ENCODE measurements at places on chromosomes 3 and 15.

DNA sequence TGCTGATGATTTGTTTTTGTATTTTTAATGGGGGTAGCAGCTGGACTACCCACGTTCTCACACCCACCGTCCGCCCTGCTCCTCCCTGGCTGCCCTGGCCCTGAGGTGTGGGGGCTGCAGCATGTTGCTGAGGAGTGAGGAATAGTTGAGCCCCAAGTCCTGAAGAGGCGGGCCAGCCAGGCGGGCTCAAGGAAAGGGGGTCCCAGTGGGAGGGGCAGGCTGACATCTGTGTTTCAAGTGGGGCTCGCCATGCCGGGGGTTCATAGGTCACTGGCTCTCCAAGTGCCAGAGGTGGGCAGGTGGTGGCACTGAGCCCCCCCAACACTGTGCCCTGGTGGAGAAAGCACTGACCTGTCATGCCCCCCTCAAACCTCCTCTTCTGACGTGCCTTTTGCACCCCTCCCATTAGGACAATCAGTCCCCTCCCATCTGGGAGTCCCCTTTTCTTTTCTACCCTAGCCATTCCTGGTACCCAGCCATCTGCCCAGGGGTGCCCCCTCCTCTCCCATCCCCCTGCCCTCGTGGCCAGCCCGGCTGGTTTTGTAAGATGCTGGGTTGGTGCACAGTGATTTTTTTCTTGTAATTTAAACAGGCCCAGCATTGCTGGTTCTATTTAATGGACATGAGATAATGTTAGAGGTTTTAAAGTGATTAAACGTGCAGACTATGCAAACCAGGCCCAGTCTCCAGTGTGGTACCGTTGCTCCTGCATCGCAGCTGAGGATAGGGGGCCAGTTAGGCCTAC is 1.4 kb upstream of the FES start:
- no peak for DNase-seq

DNA sequence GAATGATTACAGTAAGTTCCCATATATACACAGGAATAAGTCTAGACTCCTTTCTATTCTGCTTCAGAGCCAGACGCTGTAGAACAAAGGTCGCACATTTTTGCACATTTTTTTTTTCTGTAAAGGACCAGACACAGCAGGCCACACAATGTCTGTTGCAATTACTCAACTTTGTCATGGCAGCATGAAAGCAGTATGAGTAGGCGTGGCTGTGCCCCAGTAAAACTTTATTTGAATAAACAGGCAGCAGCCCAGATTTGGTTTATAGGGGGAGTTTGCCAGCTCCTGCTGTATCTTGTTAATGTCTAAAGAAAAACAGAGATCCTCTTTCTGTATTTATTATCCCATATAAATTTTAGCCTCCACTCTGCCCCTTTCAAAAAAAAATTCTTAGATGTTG is 708.3 kb downstream of the FHIT start:
- no peak for DNase-seq

DNA sequence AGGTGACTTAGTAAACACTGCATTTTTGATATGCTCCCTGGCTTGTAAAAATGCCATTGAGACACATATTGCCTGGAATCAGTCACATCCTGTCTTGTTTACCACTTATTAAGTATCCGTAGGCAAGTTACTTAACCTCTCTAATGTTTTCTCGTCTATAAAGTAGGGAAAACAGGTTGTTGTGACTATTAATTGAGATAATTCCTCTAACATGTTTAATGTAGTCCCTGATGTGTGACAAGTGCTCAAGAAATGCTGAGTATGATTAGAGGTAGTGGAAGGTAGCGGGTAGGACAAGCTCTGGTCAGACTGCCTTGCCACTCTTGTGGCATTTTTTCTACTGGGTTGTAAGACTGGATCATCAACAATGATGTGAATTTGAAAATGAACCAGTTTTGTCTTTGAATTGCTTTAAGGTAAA is 54.1 kb downstream of the NFKBIZ start:
- no peak for DNase-seq

DNA sequence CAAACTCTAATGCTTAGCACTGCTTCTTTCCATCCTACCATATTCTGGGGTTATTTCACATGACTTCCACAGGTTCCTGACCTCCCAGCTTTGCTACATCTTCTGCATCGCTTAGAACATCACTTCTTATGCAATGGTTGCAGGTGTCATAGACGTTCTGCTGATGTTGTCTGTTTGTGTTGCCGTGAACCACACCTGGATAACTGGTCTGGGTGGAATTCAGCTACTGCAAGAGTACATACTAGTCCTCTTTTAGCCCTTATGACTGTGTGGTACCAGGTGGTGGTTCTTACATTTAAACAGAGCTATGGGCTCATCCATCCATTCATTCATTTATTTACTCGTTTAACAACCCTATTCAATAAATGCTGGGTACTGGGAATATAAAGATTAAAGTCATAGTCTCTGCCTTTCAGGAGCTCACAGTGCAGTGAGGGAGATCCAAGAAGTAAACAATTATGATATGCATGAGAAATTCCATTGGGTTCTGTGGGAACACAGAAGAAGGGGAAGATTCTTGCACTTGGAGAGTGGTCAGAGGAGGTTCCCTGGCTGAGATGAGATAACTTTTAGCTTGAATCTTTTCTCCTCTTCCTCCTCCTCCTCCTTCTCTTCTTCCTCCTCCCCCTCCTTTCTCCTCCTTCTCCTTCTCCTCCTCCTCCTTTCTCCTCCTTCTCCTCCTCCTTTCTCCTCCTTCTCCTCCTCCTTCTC is 30.8 kb downstream of the TMEM45A start:
- no peak for DNase-seq

- DNase-seq, result no peak
These were observed 345.7 kb downstream of the SV2B start for GRCh38 chr15:91445695-91446228.

DNA sequence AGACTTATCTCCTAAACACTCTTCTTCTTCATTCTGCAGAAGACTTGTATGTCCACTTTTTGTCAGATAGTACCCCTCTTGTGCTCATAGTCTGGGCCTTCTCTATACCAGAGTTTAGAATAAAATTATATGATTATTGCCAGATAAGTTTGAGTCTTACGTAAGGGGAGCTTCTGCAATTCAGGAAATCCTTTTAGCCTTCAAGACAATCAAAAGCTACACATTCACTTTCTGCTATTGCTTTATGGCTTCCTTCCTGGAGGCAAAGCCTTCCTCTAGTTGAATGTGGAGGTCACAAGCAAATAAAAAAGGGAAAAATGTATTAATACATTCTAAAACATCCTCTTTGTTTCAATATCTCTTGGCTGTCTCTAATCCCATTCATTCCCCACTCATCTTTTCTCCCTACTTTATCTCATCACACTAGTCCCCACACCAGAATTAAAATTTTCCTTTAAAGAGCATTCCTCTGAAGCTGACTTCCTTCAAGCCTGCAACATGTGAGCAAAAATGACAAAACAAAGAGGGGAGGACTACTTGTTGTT is 186.8 kb downstream of the CPNE4 start:
- no peak for DNase-seq

DNA sequence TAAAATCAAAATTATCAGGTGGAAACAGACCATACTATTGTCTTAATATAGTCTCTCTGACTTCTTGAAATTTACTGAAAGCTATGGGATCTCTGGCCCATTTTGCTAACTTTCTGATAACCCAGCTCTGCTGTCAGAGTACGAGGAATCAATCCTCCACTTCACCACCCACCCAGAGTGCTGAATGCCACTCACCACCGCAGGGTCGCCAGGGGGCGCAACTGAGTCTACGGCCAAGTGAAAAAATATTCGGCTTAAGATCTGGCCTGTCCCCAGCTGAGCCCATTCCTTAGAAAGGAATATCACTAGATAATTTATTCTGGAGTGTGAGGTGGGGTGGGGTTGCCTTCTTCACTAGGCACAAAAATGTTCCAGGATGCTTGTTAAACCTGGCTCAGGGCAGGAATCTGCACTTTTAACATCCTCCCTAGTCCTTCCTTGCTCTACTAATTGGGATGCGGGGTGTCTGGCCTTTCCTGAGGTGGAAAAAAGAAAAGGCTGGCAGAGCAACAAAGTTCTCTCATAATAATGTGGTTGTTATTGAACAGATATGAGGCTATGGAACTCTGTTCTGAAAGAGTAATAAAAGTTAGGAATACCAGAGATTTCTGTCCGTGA is 520.6 kb downstream of the MFSD1 start:
- DNase-seq, result no peak

- no peak for DNase-seq
These were observed 148.1 kb downstream of the NEK11 start for GRCh38 chr3:131174752-131175151.

DNA sequence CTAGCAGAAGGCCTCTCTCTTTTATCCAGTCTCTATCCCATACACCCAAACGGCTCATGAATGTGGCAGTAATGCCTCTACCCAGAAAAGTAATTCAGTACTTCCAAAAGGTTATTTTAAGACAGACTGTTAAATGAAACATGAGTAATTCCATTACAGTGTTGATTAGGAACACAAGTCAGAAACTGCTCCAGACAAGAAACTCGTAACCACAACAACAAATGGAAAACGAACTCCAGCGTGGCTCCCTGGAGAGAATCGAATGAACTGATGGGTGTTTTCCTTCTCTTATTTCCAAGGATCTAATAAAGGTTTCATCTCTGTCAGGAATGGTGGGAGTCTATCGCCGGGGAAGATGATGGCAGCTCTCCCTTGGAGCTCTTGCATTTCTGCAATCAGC is 228.4 kb downstream of the MAGI1 start:
- DNase-seq, result no peak

DNA sequence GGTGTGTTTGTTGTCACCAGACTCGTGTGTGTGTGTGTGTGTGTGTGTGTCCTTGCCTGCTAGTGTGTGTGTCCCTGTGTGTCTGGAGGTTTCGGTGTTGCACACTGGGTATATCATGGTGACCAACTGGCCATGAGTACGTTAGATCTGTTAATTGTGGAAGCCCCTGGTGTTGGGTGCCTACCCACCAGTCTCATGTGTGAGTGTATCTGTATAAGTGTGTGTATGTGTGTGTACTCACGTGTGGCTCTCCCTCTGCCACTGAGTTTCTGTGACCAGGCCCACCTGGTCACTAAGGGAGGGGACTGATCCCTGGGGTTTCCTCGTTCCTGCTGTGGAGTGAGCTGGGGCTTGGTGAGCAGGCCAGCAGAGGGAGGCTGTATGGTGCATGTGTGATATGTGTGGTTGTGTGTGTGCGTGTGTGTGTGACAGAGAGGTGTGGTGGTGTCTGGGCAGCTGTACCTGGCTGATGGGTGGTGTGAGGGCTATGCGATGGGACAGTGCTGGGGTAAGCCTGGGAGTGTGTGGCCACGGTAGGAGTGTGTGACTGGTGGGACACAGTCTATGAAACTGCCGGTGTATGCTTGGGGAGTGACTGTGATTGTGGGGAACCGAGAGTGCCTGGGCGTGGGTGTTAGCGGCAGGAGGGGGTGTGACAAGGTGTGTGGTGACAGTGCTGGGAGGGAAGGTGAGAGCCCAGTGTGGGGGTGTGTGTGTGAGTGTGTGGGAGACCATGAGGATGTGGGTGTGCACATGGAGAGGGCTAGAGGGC is 1.8 kb downstream of the PRKCD start:
- peak; percentile 76 for DNase-seq

- no peak for DNase-seq
These were observed 54.0 kb downstream of the TAFA4 start for GRCh38 chr3:68878322-68878721.

GRCh38 chr3:11720917-11721411 is 77.2 kb upstream of the VGLL4 start:
- DNase-seq, result no peak

- no peak for DNase-seq
These were observed 203.1 kb downstream of the KCNAB1 start for GRCh38 chr3:156323466-156323865.

DNA sequence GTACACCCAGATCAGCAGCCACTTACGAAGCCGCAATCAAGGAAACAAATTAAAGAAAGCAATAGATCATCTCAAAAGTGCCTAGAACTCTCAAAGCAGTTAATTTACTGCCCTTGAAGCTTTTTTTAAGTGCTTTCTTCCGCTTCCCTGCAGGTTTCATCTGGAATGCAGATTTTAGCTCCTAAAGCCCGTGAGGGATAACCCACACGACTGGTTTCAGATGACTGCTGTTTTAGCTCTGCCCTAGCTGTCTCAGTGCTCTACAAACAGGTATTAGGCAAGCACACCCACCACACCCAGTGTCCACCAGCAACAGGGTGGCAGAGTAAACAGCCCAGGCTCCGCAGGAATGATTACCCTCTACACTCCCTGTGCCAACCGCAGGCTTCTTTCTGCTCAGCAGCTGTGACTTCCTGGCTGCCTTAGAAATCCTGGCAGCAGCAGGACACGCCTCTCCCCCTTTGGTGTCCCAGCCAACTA is 126.0 kb downstream of the FMN1 start:
- DNase-seq, result no peak

DNA sequence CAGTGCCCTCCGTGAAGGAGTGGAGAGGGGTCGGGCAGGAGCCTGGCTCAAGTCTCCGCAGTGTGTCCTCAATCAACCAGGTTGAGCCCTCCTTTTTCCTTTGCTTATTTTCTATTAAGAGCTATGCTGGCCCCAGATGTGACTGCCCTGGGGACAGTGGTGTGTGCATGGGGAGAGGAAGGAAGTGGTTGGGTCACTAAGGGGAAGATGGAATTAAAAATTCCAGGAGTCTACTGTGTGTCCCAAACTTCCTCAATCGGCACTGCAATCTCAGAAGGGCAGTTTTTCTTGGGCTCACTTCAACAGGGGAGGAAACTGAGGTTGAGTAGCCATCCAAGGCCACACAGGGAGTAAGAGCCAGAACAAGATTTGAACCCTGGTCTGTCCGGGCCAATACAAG is 13.7 kb upstream of the GRIP2 start:
- DNase-seq, result no peak

DNA sequence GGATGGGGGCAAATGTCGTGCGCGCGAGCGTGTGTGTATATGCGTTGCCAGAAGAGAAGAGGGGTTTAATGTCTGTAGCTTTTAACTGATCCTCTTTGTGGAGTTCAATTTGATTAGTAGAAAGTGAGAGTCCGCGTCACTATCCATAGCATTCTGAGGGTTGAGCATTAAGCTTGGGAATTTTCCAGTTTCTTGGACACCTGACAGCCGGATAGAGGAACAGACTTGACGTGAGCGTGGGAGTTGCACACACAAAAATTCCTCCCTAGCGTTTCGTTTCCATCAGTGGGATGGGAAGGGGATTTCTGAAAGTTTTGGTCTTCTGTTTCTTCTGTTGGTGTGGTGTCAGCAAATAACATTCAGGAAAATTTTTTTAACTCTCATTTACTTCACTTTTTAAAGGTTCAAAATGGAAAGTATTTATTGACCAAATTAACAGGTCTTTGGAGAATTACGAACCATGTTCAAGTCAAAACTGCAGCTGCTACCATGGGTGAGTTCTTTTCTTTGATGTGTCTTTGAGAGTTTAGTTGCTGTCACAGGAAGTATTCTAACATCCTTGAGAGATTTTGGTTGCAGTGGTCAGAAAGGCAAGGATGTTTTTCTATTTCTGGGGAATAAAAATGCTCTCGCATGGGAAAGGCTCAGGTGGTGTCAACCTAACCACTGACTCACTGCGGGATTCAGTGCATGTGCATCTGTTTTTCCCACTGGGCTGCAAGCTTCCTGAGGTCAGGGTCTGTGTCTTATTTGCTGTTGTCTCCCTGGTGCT is 841 bp downstream of the POGLUT1 start:
- no peak for DNase-seq

GRCh38 chr3:127041264-127041820 is 58.4 kb downstream of the PLXNA1 start:
- DNase-seq, result no peak

Data from stimulated activated CD4-positive, alpha-beta T cell treated with anti-CD3 and anti-CD28 coated beads, Interleukin-4, amount 100 ng/mL, for 4 hours (primary cell).